Gastrocnemius medialis (tissue), 4 donors: ENCODE measurements at places on chromosomes 16 and 17. TPM values are rescaled to one million over a fixed set of nuclear protein-coding genes. Genes with fewer than 3 reads are reported as not detected.

DNA sequence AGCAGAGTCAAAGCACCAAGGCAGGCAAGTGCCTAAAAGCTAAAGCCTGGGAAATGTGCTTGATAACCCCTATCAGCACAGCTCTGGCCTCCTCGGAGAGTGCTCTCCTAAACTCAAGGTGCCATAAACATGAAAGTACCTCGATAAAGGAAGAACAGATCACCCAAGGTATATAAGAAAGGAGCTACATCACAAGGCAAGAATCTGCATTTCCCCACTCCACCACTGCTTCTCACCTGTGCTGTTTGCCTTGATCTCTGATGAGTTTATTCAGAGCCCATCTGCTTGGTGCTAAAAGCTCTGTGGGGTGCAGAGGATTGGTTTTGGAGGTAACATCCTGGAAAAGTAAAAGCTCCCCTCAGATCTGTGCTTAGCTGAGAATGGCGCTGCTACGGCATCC is 449.5 kb upstream of the CDH5 start:
- no peak overlapping the region for H3K27ac ChIP-seq
- DNase-seq = no peak
- H3K4me1 ChIP-seq = no peaks in the 10 kb centered on the region
- no peaks in the 10 kb centered on the region for H3K36me3 ChIP-seq

SEZ6L2 gene
- 0.40 TPM for total RNA-seq

- H3K27ac ChIP-seq = no peak overlapping the region
- H3K36me3 ChIP-seq = peaks cover 42% of the 10 kb centered on the region
- no peaks in the 10 kb centered on the region for H3K27me3 ChIP-seq
- DNase-seq = no peak
- no peak overlapping the region for H3K4me3 ChIP-seq
- H3K4me1 ChIP-seq = no peaks in the 10 kb centered on the region
These were observed 8.0 kb upstream of the ARHGDIA start for GRCh38 chr17:81879121-81879520.

DNA sequence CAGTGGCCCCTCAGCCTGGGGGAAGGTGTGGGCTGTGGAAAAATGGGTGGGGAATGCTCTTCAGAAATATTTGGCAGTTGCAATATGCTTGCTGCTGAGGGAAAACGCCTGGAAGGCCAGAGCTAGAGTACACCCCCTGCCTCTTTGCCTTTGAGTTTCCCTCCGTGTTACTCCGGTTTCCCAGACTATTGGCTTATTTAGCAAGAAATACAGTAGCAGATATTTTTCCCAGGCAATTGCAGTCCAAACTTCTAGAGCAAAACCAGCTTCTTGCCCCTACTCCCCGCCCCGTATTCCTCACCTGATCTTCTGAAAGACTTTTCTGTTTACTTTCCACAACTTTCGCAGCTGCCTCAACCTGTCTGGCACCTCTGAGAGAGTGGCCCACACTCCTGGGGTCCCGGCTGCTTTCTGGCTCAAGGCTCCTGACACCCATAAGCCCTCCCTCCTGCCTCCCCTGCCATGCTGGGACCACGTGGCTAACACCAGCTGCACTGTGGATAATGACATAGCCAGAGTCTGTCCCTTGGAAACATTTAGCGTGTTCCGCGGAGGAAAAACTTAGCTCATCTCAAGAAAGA is 45.8 kb upstream of the HELZ start:
- H3K36me3 ChIP-seq = no peaks in the 10 kb centered on the region
- DNase-seq = no peak
- H3K4me1 ChIP-seq = peaks cover 15% of the 10 kb centered on the region
- H3K4me3 ChIP-seq = no peak overlapping the region
- H3K27me3 ChIP-seq = no peaks in the 10 kb centered on the region
- H3K27ac ChIP-seq = no peak overlapping the region

OTOP2 gene
- total RNA-seq = not detected

CIITA gene
- total RNA-seq = 3.8 TPM

C1QTNF8 gene
- not detected for total RNA-seq

- DNase-seq = no peak
- no peak overlapping the region for H3K27ac ChIP-seq
- no peaks in the 10 kb centered on the region for H3K36me3 ChIP-seq
- H3K4me3 ChIP-seq = no peak overlapping the region
- no peaks in the 10 kb centered on the region for H3K27me3 ChIP-seq
These were observed 67.6 kb upstream of the RBBP6 start for GRCh38 chr16:24471561-24472350.

GRCh38 chr16:27284865-27285675 is 16.5 kb upstream of the NSMCE1 start:
- H3K27ac ChIP-seq = no peak overlapping the region
- no peaks in the 10 kb centered on the region for H3K36me3 ChIP-seq
- H3K4me1 ChIP-seq = no peaks in the 10 kb centered on the region
- no peak for DNase-seq
- no peak overlapping the region for H3K4me3 ChIP-seq
- H3K27me3 ChIP-seq = no peaks in the 10 kb centered on the region

GRCh38 chr17:76405967-76406647 is 21.7 kb downstream of the SPHK1 start:
- peak; percentile 65 for DNase-seq
- no peak overlapping the region for H3K27ac ChIP-seq
- no peaks in the 10 kb centered on the region for H3K27me3 ChIP-seq
- H3K4me1 ChIP-seq = peaks cover 44% of the 10 kb centered on the region
- peaks cover 25% of the 10 kb centered on the region for H3K36me3 ChIP-seq

- DNase-seq = no peak
- H3K27me3 ChIP-seq = no peaks in the 10 kb centered on the region
- no peak overlapping the region for H3K27ac ChIP-seq
These were observed 77.9 kb downstream of the KSR1 start for GRCh38 chr17:27533874-27534815.
